ENCODE measurements at places on chromosomes 3 and 15.
A peak's percentile ranks its signal among the peaks of the same experiment; 100 is the strongest.

GRCh38 chr3:155745795-155746550 lies 1.1 kb upstream of the PLCH1 start:
- DNase-seq: no peak

DNA sequence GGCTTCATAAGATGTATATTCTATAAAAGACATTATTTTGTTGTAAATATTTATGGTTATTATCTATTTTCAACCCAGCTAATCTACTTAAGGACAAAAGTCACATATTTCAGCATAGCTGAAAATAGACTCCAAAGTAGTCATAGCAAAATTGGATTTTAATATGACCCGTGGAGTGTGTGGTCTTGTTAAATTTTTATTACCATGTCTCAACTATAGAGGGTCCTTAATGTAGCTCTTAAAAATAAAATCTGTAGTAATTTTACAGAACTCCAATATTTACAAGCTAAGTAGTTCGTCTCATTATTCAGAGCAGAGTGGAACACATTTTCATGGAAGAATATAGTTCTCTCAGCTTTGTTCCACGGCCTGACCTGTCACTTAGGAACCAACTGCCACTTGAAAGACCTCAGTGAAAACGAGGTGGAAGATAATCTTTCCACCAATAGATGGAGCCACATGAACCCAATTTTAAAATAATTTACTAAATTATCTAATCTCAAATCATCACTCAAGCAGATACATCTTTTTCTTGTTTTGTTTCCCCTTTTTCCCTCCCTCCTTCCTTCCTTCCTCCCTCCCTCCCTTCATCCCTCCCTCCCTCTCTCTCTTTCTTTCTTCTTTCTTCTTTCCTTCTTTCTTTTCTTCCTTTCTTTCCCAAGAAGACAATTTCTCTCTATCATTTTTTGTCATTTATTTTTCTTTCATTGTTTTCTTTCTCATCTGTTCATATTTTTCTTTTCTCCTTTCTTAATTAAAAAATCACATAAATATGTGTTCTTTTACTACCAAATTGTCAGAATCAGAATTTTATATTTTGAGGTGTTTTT lies 97.2 kb downstream of the CLDN1 start:
- no peak for DNase-seq

DNA sequence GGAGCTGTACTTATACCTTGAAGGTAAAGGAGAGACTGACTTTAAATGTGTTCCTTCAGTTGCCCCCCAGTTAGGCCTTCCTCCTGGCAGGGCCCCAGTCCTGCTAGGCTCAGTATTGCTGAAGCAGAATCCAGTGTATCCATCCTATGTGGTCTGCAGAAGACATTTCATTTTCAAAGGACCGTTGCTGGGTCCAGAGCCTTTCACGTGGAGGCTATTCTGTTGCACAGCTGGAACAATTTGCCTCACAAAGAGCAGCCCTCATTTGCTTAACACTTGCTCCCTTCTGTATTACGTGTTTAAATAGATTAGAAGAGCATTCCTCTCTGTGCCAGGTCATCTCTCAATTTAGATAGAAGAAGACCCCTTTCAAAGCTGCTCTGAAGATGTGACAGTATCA lies 78.9 kb upstream of the CFAP20DC start:
- DNase-seq: no peak

- no peak for DNase-seq
Measured at GRCh38 chr15:66600240-66600627, 34.4 kb upstream of the LCTL start.

GRCh38 chr15:30921781-30922479 lies 18.2 kb downstream of the FAN1 start:
- no peak for DNase-seq

GRCh38 chr3:134797057-134797740 lies 2.1 kb downstream of the EPHB1 start:
- no peak for DNase-seq

DNA sequence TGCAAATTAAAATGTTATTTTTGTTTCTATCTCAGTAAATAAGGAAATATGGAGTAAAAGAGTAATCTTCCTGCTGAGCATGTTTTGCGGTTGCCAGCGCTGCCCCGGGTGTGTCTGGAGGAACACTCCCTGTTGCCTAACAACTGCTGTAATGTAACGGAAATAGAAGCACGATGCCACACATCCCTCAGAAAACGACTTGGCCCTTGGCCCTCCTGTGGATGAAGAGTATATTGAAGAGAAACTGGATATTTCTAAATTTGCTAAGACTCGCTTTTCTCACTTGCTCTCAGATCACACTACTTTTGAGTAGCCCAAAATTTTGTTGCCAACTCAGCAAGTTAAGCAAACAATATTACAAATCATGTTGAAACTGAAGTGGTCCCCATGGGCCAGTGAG lies 18.9 kb downstream of the CX3CR1 start:
- no peak for DNase-seq

DNA sequence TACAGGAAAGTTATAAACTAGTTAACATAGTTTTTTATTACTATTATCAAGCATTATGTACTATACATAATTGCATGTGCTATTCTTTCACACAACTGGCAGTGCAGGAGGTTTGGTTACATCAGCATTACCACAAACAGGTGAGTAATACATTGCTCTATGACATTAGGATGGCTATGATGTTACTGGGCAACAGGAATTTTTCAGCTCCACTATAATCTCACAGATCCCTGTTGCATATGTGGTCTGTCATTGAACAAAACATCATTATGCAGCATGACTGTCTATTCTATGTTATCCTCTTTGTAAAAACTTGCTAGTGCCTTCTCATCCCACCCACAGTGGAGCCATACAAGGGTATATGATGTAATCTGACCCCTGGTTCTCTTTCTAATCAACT lies 36.5 kb upstream of the PDZRN3 start:
- DNase-seq: no peak

GRCh38 chr15:79682285-79682684 lies 214.5 kb downstream of the MTHFS start:
- DNase-seq: no peak

GRCh38 chr3:171704814-171705213 lies 105.5 kb downstream of the PLD1 start:
- DNase-seq: no peak

DNA sequence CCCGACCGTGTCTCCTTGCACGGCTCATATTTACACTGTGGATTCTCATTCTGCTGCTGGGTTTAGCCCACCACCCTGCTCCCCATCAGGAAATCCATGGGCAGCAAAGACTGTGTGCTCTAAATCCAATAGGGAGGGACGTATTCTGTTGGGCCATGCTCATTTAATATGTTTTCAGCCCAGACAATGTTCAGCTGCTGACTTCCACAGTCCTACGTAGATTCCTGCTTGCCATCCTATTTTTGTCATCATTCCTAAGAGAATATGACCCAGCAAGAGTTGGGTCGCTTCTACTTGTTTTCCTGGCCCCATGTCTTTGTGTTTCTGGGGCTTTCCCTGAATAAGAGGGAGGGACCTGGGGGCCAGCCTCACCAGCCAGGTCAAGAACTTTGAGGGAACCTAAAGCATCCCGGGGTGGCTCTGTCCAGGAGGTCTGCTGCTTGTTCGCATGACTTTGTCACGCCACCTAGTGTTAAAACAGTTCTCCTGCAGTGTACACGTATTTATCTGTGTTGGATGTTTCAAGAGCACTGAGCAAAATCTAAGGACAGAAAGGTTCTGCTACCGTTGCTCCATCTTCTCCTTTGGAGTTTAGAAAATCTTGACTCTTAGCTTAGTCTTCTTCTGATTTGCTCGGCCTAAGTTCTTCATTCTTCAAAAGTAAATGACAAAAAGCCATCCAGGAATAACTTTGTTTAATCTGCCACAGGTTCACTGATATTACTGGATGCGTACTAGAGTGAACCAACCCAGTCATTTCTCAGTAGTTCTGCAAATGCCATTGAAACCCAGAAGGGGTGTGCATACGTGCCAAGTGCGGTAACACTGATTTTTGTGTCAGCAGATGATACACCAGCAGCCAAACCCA lies 79.8 kb upstream of the NR2E3 start:
- DNase-seq: peak; percentile 21

DNA sequence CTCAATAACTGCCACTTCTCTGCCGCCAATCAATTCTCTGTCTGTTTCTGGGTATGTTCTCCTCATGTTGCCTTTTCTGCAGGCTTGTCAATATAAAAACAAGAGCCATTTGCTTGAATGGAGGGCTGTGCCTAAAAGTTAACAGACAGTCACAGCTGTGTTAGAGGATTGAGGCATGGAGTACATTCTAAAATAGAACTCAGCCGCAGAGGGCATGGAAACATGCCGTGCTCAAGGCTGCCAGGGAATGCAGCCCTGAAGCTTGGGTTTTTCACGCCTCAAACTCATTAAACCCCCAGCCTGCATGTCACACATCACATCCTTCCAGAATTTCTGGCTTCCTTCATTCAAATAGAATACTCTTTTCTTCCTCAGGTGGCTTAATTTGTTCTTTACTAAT lies 166.6 kb downstream of the TPRG1 start:
- no peak for DNase-seq

DNA sequence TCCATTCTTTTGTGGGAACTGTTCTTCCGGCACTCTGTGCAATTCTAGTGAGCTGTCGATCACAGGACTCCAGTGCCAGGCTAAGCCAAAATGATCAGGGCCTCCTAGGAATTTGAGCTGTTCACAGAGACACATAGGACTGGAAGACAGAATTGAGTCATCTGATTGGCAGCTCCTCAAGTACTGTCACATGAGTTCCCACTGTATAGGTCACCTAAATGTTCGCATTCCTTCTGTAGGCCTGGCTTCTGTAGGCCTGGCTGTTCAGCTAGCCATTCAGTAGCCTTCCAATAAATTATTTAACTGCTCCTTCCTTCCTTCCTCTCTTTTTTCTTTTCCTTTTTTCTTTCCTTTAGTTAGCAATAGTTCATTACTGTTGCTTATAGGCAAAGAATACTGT lies 4.3 kb downstream of the PROS1 start:
- DNase-seq: no peak

GRCh38 chr3:146468671-146469149 lies 651 bp downstream of the PLSCR2 start:
- DNase-seq: no peak

- no peak for DNase-seq
Measured at GRCh38 chr15:38610748-38611147, 46.1 kb upstream of the RASGRP1 start.

GRCh38 chr3:45895686-45896468 lies 9.5 kb downstream of the CCR9 start:
- DNase-seq: no peak

- DNase-seq: no peak
Measured at GRCh38 chr3:52524752-52525679, 8.6 kb downstream of the NT5DC2 start.

DNA sequence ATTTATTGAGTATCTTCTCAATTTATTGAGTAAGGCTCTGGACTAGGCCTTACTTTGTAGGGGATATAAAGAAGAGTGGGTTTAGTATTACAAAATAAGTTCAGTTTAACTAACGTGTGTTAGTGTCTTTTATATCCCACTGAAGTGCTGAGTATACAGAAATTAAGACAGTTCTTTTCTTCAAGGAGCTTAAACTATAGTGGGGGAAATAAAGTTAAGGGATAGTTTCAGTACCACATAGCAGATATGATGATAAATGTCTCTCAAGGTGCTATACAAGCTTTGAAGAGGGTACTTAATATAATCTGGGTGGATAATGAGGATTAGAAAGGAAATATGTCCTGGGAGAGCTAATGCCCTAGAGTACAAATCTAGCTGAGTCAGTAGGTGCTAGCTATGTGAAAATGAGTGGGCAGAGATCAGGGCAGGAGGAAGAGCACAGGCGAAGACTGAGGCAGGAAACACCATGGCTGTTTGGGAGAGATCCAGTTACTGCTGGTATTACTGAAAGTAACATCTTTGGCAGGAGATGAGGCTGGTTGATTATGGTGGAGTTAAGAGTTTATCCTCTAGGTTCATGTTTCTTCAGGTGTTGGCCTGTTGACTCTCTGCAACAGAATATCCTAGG lies 46.0 kb downstream of the TEX9 start:
- no peak for DNase-seq

DNA sequence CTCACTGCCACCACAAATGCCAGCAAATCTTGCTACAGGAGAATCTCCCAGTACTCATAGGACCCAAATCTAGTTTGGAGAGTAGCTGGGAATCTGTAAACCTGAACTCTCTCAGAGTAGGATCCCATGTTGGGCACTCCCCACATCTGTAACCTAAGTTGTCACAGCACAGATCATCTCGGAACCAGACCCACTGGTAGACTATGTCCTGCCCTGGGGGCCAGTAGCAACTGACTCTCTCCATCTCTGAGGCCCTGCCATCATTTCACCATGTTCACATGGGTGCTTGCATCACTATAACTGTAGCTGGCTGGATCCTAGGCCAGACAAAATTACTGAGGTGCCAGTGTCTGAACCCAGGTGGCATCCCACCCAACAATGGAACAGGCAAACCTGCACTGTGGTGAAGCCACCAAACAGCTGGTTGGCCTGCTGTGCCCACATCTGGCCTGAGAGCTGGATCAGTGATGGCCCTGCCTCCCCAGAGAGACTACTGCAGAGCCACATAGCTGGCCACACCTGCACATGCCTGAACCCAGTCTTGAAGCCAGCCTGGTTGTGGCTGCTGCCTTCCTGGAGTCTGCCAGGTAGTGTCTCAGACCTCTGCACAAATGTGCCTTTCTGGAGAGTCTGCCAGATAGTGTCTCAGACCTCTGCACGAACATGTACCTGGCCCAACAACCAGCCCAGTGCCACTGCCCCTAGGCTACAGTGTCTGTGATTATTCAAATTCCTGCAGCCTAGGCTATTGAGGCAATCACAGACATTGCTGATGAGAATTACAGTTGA lies 82.0 kb downstream of the ISL2 start:
- DNase-seq: no peak

GRCh38 chr3:13177236-13177635 lies 104.0 kb upstream of the IQSEC1 start:
- no peak for DNase-seq

GRCh38 chr15:99635794-99636193 lies 70.0 kb downstream of the MEF2A start:
- no peak for DNase-seq

- DNase-seq: peak; percentile 43
Measured at GRCh38 chr3:170909129-170909903, 879 bp upstream of the EIF5A2 start.

DNA sequence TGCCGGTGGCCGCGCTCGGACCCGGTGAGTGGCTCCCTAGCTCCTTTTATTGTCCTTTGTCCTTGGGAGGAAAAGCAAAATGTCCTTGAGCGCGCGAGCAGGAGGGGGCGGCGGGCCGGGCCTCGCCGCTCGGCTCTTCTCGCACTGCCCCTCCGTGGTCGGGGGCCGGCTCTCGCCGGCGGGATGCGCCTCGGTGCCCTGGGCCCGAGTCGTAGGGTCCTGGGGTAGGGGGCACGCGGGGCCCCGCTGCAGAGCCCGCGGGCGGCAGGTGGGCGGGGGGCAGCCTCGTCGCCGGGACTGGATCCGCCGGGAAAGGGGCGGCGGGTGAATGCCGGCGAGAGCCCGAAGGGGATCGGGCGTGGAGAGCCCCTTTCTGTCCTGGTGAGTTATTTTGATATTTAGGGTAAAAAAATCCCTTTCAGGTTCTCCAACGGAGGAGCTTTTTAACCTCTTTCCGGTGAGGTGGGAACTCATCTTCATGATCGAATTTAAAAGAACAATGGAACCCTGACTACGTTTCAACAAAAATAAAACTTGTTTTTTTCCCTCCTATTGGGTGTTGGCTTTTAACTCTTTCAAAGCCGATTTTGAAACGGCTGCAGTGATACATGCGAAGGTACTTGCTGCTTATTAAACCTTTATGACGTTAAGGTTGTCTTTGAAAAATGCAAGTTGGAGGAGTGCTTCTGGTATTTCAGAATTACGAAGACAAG lies 16.8 kb upstream of the CHD2 start:
- DNase-seq: no peak

GRCh38 chr3:41209646-41210045 lies 10.3 kb downstream of the CTNNB1 start:
- DNase-seq: no peak

All from T1000 (cell line).